Smooth muscle cell of the pulmonary artery (primary cell): ENCODE measurements at places on chromosomes 4 and X. TPM values are rescaled to one million over a fixed set of nuclear protein-coding genes. Genes with fewer than 3 reads are reported as not detected.

Gene EDA
- 0.30 and 1.8 TPM in 2 replicates for total RNA-seq

Gene RAB41
- not detected in 2 replicates for total RNA-seq

Gene CTAG1A
- not detected in 2 replicates for total RNA-seq

Gene MAGEA1
- total RNA-seq = not detected in 2 replicates

Gene CYSLTR1
- 0.13 and 5.1 TPM in 2 replicates for total RNA-seq
